Activated CD4-positive, alpha-beta T cell treated with anti-CD3 and anti-CD28 coated beads, Interleukin-2, amount 50 U/mL, for 1 hour (primary cell): ENCODE measurements at places on chromosomes 4 and X.
A peak's percentile ranks its signal among the peaks of the same experiment; 100 is the strongest.

DNA sequence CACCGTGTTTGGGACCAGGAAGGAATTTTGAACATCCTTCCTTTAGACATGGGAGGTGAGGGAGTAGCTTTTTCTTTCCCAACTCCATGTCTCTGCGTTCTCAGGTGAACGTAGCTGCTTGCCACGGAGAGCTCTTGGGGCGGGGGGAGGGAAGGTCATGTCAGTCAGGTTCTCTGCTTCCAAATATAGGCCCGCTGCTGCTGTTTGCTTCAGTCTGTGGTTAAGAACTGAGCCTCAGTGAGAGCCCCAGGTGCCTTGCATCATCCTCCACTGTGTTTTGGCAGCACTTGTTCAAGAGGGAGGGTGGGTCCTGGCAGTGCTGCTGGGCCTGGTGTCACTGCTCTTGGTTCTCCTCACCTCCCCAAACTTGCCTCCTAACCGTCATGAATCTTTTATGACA is 46.5 kb downstream of the HADH start:
- peak; percentile 64 for DNase-seq

- DNase-seq = peak; percentile 28
Observed at GRCh38 chr4:80125252-80126177, 52.5 kb upstream of the ANTXR2 start.

DNA sequence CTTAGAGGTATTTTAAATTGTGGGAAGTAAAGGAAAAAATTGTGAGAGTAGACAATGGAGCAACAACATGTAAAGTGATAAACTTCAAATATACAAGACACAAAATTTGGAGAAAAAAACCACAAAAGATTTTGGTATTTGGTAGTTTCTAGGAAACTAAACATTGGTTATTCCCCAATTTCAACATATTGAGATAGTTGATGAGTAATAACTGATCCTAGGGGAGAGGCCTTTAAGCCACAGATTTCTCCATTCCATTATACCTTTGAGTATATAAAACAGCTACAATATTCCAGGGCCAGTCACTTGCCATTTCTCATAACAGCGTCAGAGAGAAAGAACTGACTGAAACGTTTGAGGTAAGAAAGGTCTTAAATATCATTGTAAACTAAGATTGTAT is at the start of gene FDCSP:
FDCSP (plus strand) TSS at position 301 of the 400 bp plus-strand sequence. CDS start 5,071 bp downstream, outside the sequence.
- no peak for DNase-seq

GRCh38 chr4:77731656-77732055 is 87.5 kb downstream of the CNOT6L start:
- DNase-seq = no peak

GRCh38 chr4:8540586-8540985 is 39.6 kb upstream of the GPR78 start:
- no peak for DNase-seq

- DNase-seq = no peak
Observed at GRCh38 chr4:111127841-111128240, 505.0 kb upstream of the PITX2 start.

- DNase-seq = no peak
Observed at GRCh38 chr4:95506264-95506663, 42.5 kb downstream of the UNC5C start.
